ENCODE measurements at places on chromosomes 2 and 18.

DNA sequence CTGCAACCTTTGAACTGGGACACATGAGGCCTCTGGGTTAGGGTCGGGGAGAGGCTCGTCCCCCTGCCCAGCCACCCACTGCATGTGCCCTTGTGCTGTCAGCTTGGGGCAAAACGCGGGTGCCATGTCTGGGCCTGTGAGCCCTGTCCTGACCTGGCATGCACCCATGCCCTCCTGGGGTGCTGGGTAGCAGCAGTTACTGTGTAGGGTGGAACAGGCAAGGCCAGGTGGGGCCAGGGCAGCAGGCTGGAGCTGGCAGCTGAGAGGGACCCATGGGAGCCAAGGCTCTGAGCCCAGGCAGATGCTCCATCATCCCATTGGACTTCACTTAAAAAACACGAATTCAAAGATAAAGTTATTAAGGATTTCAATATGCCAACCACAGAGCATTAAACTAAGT is 133.8 kb upstream of the REV1 start:
- DNase-seq = no peak

GRCh38 chr18:46622999-46623398 is 34.0 kb downstream of the LOXHD1 start:
- DNase-seq = no peak

- no peak for DNase-seq
These were observed 20.0 kb downstream of the ME2 start for GRCh38 chr18:50898919-50899318.

- DNase-seq = no peak
These were observed 73.3 kb upstream of the KLF7 start for GRCh38 chr2:207238831-207239701.

DNA sequence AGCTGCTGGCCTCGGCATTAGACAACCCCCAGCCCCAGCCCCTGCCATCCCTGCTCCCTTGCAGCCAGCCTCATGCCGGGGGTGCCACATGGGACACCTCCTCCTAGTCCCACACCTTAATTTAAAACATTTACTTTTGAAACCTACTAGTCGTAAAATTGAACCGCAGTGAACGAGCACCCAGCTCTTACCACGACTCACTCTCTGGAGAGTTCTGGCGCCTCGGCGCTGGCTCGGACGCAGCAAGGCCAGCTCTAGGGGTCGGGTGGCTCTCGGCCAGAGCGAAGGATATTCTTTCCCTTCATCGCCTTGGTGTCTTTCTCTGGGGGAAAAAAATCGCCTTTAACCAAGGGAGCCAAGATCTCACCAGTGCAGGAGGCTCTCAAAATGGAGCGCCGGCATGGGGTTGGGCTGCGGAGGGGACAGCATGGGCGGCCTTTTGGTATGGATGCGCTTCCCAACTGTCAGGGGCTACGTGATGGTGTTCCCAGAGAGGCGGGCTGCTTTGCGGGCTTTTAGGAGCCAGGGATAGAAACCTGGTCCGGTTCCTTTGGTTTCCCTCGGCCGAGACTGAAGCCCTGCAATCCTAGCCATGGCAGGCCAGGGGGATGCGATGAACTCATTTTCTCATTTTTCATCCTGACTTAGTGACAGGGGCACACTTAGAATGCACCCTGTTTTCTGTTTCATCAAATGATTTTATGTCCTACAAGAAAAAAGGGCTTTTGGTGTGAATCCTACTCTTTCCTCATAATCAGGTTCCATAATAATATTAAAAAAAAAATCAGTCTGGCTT is 2.0 kb downstream of the HPCAL1 start:
- DNase-seq = no peak

DNA sequence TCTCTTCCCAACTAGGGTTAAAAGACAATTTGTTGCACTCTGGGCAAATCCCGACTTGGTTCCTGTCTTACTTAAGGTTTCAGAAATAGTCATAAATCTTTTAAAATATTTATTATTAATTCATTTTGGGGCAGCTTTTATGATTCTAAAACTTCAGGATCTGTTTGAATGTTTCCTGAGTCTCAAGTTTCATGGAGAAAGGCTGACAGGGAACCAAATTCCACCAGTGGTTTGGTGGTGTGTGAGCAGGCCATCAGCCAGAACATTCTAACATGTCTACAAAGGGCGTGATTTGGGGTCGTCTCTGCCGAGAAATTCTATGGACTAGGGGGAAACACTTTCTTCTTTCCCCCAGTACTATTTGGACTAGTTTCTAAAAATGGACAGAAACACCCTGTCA is 366.4 kb downstream of the ZNF521 start:
- DNase-seq = no peak

- DNase-seq = no peak
These were observed at the start of gene SERPINB11 for GRCh38 chr18:63702660-63703059. SERPINB11 (plus strand) TSS chr18:63702960; CDS start chr18:63710194, 7,234 bp downstream.

- no peak for DNase-seq
These were observed 360.9 kb upstream of the ACVR2A start for GRCh38 chr2:147483911-147484310.

DNA sequence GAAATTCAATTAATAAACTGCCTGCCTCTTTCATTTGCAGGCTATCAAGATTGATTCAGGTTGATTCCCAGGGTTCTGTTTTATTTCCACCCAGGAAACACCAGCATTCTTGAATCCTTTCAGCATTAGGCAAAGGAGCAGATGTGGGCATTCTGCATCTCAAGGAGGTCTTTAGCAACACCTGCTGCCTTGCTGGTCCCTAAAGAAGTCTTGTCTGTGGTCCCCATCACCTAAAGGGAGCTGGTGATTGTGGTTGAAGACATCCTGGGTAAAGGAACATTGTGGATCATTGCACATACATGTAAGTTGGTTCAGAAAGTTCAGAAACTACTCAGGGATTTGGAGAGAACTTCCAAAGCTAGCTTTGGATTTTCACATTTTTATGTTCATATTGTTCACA is 78.3 kb downstream of the EVA1A start:
- DNase-seq = no peak

DNA sequence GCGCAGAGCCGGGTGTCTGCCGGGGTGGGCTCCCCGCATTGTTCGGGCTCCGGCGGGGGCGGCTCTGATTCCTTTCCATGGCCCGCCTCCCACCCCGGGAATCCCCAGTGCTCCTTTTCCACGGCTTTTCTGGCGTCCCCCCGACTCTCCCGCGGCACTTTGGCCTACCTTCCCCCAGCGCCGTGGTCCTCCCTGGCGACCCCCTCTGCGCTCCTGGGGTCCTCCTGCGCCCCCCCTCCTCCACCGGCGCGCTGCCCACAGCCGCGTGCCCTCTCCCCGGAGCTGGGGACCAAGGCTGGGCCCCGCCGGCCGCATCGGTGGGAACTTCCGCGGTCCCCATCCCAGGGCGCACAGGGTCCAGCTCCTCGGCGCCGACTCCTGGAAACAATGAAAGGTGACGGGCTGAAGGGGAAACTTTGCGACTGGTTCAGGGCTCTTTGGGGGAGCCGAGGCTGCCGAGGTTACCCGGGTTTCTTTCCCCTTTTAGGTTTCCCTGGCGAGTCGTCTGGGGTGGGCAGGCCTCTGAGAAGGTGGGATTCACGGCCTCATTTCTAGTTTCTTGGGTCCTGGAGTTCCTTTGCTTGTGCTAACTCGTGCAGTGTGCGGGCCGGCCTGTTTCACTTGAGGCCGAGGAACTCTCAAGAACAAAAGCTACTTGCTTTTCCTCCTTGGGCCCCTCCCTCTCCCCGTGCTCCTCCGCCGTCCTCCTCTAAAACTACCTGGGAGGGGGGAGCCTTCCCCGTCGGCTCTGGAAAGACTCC is 2.2 kb downstream of the TGIF1 start:
- DNase-seq = peak; percentile 10

DNA sequence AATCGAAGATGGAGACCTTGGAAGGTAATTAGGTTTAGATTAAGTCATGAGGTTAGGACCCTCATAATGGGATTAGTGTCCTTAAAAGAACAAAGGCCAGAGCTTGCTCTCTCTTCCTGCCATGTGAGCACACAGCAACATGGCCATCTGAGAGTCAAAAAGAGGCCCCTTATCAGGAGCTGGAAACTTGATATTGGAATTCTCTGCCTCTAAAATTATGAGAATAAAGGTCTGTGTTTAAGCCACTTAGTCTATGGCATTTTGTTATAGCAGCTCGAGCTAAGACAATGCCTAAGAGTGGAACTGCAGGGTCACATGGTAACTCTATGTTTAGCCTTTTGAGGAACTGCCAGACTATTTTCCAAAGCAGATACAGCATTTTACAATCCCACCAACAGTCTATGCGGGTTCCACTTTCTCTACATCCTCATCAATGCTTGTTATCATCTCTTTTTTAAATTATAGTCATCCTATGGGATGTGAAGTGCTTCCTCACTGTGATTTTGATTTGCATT is 42.4 kb downstream of the THADA start:
- no peak for DNase-seq

DNA sequence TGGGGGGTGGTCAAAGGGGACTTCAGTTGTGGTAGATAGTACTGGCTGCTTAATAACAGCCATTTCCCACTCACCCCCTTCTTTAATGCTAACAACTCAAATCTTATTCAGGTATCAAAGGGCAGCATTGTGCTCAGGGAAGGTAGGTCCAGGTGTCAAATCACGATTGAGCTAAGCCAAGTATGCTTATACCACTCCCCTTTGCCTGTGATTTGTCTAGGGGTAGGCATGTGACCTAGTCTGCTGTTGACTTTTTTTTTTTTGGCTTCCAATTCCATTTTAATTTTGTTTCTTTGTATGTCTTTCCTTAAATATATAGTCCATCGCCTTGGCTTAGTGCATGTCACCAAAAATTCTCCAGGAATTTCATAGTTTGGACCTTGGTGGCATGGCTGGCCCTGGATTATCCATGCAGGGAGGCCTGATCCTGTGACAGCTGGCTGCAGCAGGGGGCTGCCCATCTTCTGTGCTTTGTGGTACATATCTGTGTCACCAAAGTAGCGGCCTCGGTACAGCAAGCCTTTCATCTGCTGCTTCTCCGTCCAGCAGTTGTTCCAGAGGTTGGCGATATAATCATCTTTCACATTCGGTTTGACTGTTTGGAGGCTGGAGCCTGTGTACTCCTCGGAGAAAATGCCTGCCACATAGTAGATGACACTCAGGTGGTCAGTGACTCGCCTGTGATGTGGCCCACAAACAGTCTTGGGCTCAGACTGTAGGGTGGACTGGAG is 68.1 kb upstream of the SPRED2 start:
- no peak for DNase-seq

DNA sequence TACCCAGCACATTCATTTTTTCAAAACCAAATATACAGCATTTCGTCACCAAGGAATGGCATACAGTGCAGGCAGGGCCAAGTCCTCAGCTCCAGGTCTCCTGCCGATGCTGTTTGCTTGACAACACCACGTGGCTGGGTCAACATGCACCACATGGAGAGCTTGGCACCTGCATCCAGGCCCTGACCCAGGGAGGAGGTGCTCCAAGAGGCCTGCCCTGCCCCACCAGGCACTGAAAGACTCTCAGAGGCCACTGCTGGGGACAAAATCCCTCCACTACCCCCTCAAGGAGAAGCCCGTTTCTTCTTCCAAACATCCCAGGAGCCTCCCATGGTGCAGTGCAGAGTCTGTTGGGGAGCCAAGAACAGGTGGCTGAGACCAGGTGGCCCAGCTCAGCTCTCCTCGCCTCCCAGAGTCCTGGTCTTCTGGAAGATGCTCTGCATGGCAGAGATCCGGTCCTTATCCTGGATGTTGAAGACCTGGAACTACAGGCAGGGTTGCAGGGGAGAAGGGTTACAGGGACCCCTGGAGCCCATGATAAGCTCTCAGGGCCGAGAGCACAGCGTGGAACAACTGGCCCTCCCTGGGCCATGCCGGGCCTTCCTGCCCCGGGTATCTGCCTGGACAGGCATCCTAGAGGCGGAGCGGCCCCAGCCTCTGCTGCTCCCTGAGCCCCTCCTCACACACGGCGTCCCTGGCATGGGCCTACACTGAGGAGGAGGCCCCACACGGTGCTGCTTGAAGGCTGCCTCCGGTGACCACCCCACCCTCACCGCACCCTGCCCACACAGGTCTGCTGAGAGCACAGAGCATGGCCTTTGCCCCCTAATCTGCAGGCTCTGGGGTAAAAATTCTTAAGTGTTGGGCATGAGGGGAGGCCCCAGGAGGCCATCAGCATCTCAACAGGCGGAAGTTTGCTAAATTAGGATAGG is 9.0 kb downstream of the MAB21L4 start:
- DNase-seq = no peak

DNA sequence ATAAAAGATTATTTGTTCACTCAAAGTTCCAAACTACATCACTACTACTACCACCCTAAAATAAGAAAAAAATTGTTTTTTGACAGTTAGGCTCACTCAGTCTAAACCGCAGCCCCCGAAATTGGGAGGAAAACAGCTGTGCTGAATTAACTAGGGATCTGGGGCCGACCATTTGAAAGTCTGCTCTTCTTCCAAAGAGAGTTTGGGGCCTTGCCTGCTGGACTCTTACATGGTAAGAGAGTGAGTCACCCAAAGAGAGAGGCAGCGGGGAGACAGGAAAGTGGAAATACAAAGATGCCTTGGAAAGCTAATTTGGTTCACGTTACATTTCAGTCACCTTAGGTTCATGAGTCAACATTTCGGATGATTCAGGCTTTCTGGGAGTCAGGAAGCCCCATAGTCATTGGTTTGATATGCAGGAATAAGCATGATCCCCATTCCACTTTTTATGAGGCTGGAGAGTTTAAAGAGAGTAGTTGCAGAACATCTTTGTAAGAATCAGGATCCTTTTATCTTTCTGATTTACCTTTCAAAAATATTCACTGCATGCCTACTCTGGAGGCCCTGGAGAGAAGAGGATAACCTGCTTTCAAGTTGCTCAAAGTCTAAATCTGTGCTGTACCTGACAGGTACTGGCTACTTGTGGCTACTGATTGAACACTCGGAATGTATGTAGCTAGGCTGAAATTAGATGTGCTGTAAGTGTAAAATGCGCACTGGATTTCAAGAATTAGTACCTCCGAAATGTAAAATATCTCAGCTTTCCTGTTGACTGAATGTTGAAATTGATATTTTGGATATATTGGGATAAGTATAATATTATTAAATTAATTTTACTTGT is 995 bp upstream of the RTN4 start:
- DNase-seq = no peak

GRCh38 chr2:239839306-239839705 is 185.8 kb downstream of the NDUFA10 start:
- DNase-seq = no peak

- no peak for DNase-seq
These were observed 108.2 kb downstream of the TDRD15 start for GRCh38 chr2:21231985-21232384.

GRCh38 chr18:31100436-31101182 is 1.6 kb downstream of the DSC2 start:
- DNase-seq = no peak

- no peak for DNase-seq
These were observed 88.8 kb upstream of the DNMT3A start for GRCh38 chr2:25430556-25430955.

- DNase-seq = no peak
These were observed 18.2 kb downstream of the NRP2 start for GRCh38 chr2:205700331-205701132.

- no peak for DNase-seq
These were observed 22.1 kb downstream of the EHD3 start for GRCh38 chr2:31255911-31256571.

DNA sequence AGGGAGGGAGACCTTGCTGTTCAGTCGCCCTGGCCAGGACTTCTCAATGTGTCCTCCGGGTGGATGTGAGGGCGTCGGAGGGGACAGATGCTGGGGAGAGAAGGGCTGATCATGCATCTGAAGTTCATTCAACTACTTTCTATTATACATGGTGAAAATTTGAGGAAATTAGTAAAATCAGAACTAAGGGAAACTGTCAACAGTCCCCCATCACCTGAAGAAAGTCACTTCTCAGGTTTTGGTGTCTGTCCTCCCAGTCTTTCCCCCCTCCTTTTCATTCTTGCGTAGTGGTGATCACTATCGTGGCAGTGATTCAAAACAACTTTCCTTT is 17.4 kb upstream of the ACKR3 start:
- DNase-seq = no peak

All from stimulated activated CD8-positive, alpha-beta memory T cell treated with anti-CD3 and anti-CD28 coated beads, Interleukin-12 subunit alpha, Interleukin-12 subunit beta, amount 100 ng/mL, for 1 hour (primary cell).